ENCODE measurements at places on chromosomes 2 and 18.
A peak's percentile ranks its signal among the peaks of the same experiment; 100 is the strongest.

GRCh38 chr18:20997371-20997770 lies 114.2 kb downstream of the ROCK1 start:
- DNase-seq = no peak

GRCh38 chr2:235263205-235264120 lies 230.4 kb upstream of the AGAP1 start:
- peak; percentile 60 for DNase-seq

GRCh38 chr2:59440491-59440890 lies 1113.0 kb downstream of the BCL11A start:
- DNase-seq = no peak

DNA sequence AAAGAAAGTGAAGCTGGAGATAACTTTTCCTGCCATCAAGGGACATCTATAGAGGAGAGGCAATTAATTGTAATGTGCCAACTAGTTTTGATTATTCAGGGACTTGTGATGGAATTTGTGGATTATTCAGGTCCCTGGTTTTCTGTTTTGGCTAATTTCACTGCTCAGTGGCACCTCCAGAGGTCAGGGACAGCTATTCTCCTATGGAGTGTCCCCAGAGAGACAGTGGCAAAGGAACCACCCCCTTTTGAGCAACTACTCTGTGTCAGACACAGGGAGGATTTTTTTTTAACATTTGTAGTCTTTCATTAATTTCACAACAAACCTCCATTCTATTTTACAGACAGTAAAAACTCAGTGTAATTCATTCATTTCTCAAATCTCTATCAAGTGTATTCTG lies 206.0 kb upstream of the SPRED2 start:
- peak; percentile 21 for DNase-seq

GRCh38 chr2:70084973-70085710 lies 2.1 kb upstream of the PCBP1 start:
- DNase-seq = no peak

- no peak for DNase-seq
Measured at GRCh38 chr2:15365411-15365810, 195.7 kb downstream of the NBAS start.

DNA sequence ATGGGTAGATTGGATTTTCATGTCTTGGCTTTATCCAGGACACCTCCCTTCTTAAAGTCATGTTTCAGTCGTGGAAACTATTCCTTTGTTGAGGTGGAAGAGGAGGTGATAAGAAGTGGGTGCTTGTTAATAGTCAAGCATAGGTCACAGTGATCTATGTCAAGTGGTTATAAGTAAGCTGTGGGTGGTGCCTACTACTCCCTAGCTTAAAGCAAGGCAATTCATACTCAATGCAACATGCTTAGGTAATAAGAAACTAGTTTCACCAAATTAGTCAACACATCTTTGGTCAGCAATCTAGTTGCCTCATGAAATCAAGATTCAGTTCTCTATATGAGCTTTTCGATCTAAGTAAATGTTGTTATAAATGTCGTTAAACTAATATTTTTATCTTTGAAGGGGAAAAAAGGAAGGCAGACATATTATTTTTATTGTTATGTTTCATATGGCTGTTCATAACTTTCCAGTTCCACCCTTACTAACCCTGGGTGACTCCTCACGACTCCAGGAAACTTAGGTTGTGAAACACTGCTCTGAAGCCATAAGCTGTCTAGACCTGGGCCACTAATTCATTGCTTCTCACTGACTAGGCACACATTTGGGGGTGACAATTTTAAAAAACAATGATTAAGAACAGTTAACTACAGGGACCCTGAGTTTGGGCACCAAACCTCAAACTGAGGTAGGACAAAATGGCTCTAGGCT lies 5.8 kb upstream of the ABCB11 start:
- no peak for DNase-seq

- no peak for DNase-seq
Measured at GRCh38 chr2:218826791-218827190, 4.8 kb downstream of the PRKAG3 start.

GRCh38 chr2:159201360-159202063 lies 85.0 kb downstream of the WDSUB1 start:
- DNase-seq = no peak

DNA sequence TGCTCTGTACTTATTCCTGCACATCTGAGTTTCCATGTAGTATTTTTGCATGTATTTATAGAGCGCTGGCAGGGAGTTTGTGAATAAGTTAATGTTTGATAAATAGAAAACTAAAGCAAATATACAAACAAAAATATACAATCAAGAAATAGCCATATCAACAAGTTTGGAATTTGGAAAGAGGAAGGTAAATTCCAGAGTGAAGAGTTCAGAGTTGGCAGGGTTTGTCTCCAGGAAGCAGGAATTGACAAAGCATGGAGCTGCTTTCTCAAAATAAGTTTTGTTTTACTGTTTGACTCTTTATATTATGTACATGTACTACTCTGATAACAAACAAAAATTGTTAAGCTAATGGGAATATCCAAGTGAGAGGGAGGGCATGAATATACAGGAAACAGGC lies 80.3 kb downstream of the SPOPL start:
- DNase-seq = no peak

GRCh38 chr2:238936162-238937052 lies 88.5 kb downstream of the TWIST2 start:
- DNase-seq = no peak

- no peak for DNase-seq
Measured at GRCh38 chr2:136693966-136694365, 71.4 kb upstream of the THSD7B start.

- no peak for DNase-seq
Measured at GRCh38 chr18:33755391-33755790, 177.4 kb downstream of the ASXL3 start.

GRCh38 chr2:58293056-58293455 lies 51.9 kb upstream of the FANCL start:
- no peak for DNase-seq

DNA sequence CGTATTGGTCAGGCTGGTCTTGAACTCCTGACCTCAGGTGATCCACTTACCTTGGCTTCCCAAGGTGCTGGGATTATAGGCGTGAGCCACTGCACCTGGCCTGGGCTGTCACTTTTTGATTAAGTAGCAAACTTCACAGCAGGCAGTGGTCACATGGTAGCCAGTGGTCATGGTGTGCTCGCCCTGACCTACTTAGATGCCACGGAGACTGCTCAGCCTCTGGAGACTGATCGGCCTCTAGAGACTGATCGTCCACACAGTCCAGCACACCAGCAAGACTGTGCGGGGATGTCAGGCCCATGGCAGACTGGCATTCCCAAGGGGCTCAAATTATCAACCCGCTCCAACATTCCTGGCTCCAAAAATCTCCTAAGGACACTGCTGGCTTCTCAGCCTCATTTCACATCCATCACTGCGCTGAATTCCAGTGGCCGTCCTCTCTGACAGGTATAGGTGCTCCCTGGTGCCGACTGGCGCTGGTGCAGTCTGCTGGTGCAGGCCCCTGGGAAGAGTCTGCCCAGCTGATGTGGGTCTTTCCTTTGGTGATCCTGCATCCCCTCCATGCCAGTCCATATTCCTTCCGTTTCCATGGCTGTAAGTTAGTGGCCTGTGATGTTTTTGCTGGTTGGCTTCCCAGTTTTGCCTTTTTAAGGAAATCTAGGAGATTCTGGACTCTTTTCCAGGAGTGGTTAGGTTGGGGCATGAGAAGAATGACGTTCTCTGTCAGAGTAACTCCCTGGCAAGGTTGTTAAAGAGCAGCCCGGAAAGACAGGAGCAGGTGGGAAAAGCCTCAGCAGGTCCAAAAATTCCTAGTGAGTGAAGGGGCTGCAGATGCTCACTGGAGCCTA lies 374.5 kb upstream of the HS6ST1 start:
- no peak for DNase-seq

- DNase-seq = no peak
Measured at GRCh38 chr18:41644466-41644865, 310.6 kb upstream of the PIK3C3 start.

DNA sequence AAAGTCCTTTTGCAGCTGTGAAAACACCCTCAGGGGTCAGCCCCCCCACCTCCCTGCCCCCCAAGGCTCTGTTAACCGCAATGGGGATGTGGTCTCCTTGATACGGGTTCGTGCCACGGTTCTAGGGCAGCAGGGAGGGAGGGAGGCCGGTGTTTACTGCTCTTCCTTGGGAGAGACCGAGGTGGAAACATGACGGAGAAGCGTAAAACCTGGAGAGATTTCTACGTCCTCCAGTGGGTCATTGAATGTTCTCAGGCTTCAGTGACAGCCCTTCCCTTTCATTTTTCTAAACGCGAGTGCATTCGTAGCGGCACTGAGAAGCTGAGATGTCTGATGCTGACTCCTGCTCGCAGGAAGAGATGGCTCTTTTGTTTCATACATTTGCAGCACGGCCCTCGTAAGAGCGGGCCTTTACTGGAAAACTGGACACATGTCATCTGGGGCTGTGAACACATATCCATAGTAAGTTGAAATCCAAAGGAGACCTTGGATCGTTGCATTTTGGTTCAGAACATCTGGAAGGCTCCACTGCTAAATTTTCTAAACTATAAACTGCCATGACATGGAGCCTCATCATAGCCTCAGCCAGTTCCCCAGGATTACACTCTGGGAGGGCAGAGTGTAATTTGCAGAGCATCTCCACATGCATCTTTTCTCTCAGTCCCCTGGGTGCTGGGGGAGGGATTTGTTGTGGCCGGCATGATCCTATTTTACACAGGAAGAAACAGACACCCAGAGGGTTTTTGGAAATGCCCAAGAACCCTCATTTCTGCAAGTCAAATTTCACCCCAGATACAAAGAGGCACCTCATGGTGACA lies 40.6 kb upstream of the HDAC4 start:
- no peak for DNase-seq

GRCh38 chr2:104872866-104873688 lies 19.2 kb downstream of the POU3F3 start:
- DNase-seq = peak; percentile 49

DNA sequence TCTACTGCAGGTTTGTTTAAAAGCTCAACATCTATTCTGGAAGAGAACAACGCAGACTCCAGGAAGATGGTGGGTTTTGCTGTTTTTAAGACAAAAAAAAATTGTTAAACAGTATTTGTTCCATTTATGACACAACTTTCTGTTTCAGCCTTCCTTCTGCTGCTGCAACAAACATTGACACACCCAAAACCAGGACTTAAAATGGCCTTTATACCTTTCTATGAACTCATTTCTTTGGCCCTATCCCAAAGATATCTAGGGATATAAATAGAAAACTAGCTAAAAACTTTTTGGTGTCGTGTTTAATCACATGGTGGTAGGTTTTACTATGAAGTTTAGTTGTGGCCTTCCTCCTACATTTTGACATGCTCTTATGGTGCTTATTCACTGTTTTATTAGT lies 964 bp upstream of the GALNT3 start:
- DNase-seq = no peak

GRCh38 chr2:71608034-71608433 lies 154.7 kb downstream of the DYSF start:
- DNase-seq = no peak

- no peak for DNase-seq
Measured at GRCh38 chr2:235668782-235669181, 174.9 kb downstream of the AGAP1 start.

DNA sequence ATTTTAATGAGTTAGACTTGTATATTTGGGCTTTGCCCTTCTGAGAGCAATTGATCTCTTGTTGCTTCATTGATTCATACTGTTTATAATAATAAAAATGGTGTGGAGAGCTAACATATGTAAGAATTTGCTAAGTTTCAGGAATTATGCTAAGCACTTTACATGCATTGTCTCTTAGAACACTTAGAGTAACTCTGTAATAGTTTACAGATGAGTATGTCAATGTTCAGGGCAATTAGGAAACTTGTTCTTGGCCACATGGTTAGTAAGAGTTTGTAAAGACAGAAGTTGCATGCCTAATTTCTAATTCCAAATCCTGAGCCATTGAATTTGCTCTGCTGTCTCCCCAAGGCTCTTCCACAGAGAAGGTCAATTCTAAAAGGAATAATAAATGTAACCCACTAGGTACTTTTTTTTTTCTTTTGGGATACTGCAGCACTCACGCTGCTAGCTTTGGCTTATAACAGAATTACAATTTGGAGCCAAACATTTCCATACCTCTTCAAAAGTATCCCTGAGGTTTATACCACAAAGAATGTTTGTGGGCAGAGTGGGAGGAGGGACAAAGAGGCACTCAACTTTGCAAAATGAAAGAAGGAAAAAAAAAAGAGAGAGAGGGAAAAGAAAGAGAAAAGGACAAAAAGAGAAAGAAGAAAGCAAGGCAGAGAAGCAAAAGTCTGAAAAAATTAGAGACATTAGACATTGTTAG lies 232.4 kb downstream of the CALCRL start:
- no peak for DNase-seq

GRCh38 chr2:100909534-100910081 lies 89.7 kb downstream of the NPAS2 start:
- no peak for DNase-seq

DNA sequence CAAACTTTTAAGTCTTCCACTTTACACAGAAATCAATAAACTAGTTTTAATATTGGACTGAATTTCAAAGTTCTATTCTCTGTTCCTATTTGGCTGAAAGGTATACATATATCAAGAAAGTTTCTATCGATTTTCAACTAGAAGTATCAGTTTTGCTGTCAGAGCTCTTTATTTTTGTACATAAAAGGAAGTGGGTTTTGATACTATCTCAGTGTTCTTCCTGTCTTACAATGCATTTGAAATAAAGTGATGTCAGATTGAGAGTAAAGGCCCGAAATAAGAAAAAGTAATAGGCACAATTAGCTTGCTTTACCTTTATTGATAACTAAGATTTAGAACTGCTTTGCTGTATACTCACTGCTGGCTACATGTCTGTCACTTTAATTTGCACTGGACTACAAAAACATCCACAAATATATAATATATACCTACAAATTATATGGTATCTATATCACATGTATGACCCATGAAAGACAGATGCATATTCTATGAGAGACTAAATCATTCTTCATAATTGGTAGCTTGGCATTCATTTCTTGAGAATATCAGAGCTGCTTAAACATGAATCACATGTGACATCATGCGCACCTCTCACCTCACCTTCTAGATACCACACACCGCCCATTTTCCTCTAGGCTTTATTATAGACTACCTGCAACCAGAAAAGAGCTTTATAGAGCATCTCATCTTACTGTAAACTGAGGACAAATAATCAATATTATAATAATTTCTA lies 83.6 kb downstream of the ASXL2 start:
- no peak for DNase-seq

- DNase-seq = no peak
Measured at GRCh38 chr2:102111823-102112222, 30.7 kb upstream of the IL1R1 start.

- no peak for DNase-seq
Measured at GRCh38 chr2:8582651-8583399, 99.0 kb upstream of the ID2 start.

DNA sequence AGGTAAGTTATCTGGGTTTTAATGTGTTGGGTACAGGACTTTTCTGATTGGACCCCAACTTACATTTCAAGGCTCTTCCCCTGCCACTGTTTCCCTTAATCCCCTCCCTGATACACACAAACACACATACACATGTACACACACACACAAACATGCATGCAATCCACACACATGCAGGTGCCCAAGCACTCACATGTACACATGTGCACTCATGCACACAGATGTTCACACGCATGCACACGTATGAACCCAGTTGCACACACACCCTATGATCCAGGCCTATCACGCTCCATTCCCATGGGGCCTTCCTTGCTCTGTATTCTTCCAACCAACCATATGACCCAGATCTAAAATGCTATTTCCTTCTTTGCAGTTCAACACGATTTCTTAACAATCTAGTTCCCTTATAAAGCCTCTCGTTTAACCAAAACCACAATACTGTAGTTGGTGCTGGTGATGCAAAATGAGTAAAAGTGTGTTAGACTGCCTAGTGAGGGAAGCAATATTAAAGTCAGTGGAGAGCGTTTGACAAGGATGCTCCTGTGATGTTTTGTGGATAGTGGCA lies 11.1 kb downstream of the SERPINB8 start:
- DNase-seq = no peak
